AG09319 (cell line): ENCODE measurements at places on chromosomes 13 and 19.
A peak's percentile ranks its signal among the peaks of the same experiment; 100 is the strongest.

DNA sequence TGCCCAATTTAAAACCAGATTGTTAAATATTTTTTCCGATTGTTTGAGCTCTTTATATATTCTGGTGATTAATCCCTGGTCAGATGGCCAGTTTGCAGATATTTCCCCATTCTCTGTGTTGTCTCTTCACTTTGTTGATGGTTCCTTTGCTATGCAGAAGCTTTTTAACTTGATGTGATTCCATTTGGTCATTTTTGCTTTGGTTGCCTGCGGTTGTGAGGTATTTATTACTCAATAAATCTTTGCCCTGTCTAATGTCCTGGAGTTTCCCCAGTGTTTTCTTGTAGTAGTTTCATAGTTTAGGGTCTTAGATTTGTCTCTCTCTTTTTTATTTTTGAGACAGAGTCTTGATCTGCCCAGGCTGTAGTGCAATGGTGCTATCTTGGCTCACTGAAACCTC lies 23.8 kb upstream of the LMO7 start:
- DNase-seq, result no peak

GRCh38 chr13:26075498-26075897 lies 23.7 kb upstream of the SHISA2 start:
- no peak for DNase-seq

DNA sequence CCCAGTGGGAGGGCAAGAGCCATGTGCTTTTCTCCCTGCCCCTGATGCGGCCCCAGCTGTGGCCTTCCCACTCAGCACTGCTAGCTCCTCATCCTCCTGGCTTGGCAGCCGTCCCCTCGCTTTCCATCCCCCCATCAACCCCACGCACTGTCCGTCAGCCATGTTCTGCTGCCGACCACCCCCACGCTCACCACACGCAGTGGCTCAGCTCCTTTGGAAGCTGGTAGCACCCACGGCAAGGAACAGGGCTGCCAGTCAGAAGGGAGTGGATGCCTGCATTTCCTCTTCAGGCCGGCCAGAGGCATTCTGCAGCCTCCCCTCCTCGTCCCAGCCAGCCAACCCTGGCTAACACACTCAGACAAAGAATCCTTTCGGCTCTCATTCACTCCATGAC lies 6.3 kb downstream of the CALM3 start:
- DNase-seq, result no peak

GRCh38 chr13:80069374-80069773 lies 271.6 kb downstream of the SPRY2 start:
- DNase-seq, result no peak

DNA sequence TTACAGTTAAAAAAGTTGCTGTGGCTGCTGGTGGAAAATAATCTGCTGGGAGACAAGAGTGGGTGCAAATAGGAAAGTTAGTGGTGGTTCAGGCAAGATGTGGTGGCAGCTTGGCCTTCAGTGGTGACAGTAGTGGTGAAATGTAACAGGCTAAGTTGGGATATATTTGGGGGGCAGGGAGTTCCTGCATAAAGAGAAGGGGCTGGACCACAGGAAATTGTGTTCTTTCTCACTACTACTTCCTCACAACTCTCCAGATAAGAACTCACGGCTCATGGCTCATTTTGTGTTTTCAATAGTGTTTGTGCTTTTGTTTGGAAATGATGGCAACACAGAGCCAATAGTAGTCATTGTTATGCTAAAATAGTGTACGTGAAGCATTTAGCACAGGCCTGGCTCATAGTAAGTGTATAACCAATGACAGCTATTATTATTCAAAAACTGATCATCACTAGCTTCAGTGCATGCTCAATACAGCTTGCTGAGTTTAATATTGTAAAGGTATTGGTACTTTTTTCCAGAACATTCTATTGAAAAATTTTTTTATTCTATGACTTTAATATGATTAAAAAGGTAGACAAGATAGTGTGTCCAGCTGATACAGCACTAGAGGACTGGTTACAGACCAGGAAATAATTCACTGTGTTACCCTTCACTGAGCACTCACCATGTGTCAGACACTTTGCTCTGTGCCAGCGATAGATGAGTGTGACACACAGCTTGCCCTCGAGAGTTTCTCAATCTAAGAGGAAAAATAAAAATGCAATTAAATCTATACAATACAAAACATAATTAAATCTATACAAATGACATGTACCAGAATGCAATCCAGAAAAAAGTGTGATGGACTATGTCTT lies 209.8 kb downstream of the POU4F1 start:
- DNase-seq, result no peak

DNA sequence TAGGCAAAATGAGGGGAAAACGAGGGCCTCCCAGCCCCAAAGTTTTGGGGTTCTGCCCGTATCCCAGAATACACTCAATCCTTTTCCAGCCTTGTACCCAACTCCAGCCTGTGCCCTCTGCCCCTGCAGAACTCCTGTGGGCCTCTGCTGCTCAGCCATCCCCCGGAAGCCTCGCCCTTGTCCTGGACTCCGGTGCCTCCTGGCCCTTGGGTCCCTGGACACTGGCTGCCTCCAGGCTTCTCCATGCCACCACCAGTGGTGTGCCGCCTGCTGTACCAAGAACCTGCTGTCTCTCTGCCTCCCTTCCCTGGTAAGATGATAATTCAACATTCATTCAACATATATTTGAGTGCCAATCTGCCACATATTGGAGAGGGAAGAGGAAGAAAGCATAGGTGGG lies 3.8 kb downstream of the DMRTC2 start:
- no peak for DNase-seq

- no peak for DNase-seq
Measured at GRCh38 chr19:16288544-16288943, 36.1 kb upstream of the KLF2 start.

GRCh38 chr13:35046587-35046986 lies 104.5 kb downstream of the NBEA start:
- no peak for DNase-seq

DNA sequence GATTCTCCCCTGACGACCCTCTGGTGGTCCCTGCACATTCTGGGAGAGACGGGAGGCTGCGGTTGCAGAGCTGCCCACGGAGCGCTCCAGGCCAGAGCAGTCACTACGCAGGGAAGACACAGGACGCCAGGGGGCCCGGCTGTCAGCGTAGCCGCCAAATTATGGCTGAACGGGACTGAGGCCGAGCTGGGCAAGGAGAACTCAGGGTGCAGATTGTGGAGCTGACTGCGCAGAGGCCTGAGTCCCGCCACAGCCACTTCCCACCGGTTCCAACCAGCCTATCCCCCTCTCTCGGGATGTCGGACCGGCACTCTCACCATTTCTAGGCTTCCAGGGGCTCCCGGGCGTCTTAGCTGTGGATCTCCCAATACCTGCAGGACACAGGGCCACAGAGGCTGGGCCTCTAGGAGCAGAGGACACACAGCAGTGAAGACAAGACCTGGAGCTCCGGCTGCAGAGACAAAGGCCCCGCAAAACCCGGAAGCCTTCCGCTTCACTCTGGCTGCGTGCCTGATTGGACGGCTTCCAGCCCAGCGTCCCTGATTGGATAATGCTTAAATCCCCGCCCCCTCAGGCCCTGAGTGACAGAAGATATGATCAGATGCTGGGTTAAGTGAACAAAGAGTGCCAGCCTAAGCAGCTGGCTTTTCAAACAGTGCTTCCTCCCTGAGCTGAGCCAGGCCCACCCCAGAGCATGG lies at the start of gene ZNF737:
Gene ZNF737 (minus strand): TSS at position 461 of the 698 bp plus-strand sequence. CDS start 141 bp downstream, at position 320.
- peak; percentile 87 for DNase-seq

- DNase-seq, result no peak
Measured at GRCh38 chr13:94602467-94602866, 810 bp downstream of the GPR180 start.

GRCh38 chr19:53812335-53812734 lies 11.8 kb downstream of the NLRP12 start:
- DNase-seq, result no peak

- DNase-seq, result no peak
Measured at GRCh38 chr13:69946511-69946910, 161.1 kb upstream of the ATXN8OS start.

GRCh38 chr19:35177377-35178274 lies 23.1 kb downstream of the FXYD5 start:
- DNase-seq, result no peak

- no peak for DNase-seq
Measured at GRCh38 chr19:9570255-9570654, 14.0 kb downstream of the ZNF121 start.

DNA sequence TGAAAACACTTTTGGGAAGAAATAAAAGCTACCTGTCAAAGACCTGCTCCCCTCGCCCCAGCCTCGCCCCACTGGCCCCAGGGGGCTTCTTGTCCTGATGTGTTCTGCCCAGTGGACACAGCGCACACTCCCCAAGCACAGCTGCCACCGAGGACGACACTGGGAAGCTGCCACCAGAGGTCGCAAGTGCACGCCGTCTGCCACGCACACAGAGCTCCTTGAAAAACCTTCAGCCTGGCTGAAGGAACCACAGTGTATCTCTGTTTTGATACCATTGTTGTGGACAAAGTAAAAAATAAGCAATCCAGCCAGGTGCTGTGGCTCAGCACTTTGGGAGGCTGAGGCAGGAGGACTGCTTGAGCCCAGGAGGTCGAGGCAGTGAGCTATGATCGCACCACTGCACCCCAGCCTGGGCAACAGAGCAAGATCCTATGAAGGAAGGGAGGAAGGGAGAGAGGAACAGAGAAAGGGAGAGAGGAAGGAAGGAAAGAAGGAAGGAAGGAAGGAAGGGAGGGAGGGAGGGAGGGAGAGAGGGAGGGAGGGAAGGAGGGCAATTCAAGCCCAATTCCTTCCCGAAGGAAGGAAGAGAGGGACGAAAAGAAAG lies 57.3 kb downstream of the CEBPG start:
- DNase-seq, result peak; percentile 28

GRCh38 chr13:87356314-87356713 lies 314.9 kb upstream of the SLITRK5 start:
- no peak for DNase-seq

GRCh38 chr13:96141032-96141431 lies 51.1 kb downstream of the HS6ST3 start:
- no peak for DNase-seq

GRCh38 chr13:77975358-77976042 lies 56.9 kb upstream of the EDNRB start:
- DNase-seq, result no peak

DNA sequence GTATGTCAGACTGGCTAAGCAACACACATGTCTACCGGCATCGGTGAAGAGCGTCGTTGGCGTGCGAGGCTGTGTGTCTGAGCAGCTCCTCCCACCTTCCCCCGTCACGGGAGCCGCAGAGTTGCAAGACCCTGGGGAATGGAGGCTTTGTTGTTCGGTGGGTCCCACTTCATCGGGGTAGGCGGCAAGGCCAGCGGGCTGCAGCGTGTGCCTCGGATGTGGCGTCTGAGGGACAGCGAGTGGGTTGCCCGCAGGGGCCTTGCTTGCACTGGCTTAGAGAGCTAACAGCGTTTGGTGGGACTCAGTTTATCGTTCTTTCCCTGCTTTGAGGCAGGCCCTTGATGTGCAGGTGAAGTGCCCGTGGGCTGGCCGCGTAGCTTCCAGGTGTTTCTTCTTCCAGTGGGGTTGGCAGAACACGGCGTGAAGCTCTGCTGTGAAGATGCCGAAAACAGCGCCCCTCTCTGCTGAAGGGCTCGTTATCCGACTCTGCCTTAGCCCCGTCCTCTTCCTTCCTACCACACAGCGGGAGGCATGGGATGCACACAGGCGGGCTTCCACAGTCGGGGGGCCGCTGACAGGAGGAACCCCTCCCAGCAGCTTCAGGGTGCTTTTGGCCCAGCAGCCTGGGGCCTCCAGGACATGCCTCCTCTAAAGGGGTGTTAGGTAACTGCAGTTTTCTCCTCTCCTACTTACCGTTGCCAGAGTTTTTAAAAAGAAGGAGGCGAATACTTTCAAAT lies 85.2 kb downstream of the ATP11A start:
- DNase-seq, result no peak

DNA sequence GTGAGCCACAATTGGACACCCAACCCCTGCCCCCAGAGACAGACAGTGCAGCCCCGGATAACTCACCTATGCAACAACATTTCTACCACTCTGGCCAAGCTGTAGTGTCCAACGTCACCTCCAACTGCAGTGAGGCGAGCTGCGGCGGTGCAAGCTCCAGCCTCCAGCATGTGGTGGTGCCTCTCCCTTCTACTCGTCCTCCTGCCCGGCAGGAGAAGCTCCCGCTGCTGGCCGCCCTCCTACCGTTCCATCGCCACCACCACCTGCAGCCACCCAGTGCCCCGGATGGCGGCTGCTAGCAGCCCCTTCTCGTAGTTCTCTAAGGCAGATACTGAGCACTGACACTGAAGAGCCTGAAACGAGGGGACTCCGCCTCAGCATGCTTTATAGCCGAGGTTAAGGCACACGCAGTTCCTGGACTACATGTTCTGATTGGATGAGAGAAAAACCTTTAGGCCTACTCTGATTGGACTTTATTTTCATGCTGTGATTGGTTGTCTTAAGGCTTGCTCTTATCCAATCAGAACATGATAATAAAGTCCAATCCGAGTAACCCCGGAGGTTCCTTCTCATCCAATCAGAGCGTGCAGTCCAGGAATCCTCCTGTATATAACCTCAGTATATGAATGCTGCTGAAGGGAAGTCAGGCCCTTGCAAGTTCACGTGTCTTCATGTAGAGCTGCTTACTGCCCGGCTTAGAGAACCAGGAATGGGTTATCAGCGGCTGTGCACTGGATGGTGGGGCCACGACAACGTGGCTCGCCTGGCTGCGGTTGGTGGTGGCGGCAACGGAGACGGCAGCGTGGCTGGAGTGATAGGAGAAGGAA lies 63.5 kb downstream of the TUBA3C start:
- DNase-seq, result no peak

DNA sequence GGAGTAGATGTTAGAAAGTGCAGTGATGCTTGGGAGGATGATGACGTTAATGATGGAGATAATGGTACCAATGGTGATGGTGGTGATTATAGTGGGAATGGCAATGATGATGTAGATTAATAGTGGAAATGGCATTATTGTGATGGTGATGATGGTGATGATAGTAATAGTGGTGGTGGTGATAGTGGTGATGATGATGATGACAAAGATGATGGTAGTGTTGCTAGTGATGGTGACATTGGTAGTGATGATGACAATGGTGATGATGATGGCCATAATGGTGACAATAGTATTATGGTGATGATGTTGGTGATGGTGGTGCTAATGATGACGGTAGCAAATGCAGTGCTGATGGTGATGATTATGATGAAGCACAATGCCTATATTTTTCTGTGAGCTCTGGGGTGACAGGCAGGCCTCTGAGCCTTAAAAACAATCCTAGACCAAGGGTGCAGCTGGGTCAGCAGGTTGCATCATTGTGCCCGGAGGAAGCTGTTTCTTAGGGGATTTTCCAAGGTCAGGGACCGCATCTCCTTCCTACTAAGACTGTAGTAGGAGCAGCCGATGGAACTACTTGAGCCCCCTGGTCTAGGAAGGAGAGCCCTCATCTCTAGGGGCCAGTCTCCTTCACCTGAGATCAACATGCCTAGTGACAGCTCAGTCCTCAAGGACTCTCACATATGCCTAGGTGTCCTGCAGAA lies 7.8 kb downstream of the CEACAM18 start:
- DNase-seq, result no peak

GRCh38 chr13:106599875-106600797 lies 32.2 kb upstream of the ARGLU1 start:
- no peak for DNase-seq
